Activated CD8-positive, alpha-beta memory T cell treated with anti-CD3 and anti-CD28 coated beads for 4 hours (primary cell): ENCODE measurements at places on chromosomes 7 and 10.

DNA sequence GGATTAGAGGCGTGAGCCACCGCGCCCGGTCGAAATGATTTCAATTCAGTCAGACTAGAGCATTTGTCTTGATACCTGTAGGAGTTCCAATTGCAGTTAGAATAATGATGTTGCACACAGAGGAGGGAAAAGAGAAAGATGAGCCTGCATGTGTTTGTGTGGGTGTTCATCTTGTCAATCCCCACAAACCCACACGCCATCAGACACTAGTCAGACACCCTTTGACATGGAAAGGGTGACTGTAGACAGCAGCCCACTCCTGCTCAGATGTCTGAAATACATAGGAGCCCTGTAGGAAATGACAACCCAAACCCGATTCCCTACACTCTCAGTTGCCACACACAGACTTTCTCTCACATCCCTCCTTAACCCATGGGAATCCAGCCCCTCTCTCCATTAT is 92.0 kb downstream of the ABLIM1 start:
- no peak for DNase-seq

DNA sequence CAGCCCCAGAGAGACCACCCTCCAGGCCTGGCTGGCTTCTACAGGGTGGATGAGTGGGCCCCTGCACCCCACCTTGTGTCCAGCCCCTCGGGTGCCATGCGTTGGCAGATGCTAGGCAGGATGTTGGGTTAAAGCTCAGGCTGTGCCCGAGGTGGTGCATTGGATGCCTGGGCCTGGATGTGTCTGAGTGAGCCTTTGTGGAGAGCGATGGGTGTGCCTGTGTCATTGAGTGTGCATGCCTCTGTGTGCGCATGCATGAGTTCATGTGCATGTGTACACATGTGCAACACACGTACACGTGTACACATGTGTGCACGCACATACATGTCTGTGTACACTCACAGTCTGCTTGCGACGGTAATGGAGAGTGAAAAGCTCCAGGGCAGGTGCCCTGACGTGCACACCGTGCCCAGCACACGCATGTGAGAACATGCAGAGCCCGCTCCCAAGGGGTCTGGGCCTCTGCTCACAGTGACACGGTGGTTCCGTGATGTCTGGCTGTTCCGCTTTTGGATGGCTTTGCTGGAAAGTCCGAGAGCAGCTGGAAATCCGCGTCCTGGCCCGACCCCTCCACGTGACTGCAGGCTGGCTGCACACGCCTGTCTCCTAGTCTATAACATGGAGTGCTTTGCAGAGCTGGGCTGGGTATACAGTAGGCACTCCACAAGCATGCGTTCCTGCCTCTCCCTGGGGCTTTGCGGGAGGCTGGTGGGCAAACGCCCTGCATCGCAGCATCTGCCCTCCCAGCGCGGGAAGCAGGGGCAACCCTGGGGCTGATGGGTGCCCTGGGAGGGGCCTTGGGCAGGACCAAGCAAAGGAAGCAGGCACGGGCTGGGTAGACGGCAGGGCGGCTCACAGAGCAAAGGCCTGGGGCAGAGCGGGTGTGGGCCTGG is 36.9 kb downstream of the ELFN1 start:
- DNase-seq: no peak

DNA sequence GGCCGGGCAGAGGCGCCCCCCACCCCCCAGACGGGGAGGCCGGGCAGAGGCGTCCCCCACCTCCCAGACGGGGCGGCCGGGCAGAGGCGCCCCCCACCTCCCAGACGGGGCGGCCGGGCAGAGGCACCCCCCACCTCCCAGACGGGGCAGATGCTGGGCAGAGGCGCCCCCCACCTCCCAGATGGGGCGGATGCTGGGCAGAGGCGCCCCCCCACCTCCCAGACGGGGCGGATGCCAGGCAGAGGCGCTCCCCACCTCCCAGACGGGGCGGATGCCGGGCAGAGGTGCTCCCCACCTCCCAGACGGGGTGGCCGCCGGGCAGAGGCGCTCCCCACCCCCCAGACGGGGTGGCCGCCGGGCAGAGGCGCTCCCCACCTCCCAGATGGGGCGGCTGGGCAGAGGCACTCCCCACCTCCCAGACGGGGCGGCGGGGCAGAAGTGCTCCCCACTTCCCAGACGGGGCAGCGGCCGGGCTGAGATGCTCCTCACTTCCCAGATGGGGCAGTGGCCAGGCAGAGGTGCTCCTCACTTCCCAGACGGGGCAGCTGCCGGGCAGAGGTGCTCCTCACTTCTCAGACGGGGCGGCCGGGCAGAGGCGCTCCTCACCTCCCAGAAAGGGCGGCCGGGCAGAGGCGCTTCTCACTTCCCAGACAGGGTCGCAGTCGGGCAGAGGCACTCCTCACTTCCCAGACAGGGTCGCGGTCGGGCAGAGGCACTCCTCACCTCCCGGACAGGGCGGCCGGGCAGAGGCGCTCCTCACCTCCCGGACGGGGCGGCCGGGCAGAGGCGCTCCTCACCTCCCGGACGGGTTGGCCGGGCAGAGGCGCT is 53.6 kb downstream of the ENTPD1 start:
- DNase-seq: no peak

DNA sequence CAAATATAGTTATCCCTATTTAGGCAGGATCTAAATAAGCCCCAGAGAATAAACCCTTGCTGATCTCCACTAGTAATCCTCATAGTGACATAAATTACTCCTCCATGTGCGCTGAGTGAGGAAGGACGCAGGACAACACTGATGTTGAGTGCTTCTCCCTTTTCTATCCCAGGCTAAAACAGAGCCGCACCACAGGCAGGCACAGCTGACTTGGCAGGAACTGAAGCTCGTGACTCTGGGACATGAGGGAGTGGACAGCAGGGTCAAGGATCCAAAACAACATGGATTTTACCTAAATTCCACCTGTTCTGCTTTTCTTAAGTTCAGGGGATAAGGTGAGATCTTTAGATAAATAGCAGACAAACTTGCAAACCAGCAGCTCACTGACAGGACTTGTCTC is 46.0 kb downstream of the VOPP1 start:
- no peak for DNase-seq

DNA sequence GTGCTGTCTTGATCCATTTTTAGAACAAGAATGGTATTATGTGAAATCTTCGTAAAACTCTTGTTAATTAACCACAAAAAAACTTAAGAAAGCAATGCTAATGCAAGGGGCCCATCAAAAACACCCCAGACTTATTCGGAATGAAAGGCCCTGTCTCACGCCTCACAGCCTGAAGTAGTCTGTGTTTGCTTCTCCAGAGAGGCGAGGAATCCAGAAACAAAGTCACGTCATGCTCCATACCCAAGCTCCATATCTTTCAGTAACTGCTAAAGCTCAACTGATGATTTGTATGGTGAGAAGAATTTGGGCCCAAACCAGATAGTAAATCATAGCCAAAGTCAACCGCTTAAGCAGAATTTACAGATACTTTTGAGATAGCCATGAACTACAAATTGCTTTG is 155.4 kb downstream of the ATE1 start:
- no peak for DNase-seq

GRCh38 chr7:25851332-25852210 is 300.4 kb upstream of the NFE2L3 start:
- DNase-seq: no peak

GRCh38 chr7:5197811-5198210 is 7.8 kb downstream of the WIPI2 start:
- DNase-seq: no peak

GRCh38 chr7:138881579-138882188 is 83.7 kb upstream of the ATP6V0A4 start:
- DNase-seq: no peak

GRCh38 chr7:40580776-40581175 is 446.0 kb downstream of the SUGCT start:
- DNase-seq: no peak

DNA sequence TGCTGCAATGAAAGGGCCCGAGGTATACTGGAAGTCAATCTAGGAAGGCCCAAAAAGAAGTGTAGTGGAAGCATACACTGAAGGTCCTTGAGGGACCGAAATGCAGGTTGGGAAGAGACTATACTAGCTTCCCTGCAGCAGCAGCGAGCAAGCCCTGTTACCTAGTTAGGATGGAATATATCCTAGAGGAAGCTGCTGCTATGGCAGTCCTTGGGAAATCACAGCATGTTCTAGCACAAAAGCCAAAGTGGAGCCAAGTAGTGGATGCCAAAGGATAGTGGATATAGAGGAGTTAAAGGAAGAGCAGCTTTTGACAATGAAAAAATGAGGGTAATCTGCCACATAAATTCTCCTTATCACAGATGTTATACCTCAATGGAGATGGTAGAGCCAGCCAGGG is 123.8 kb upstream of the STARD3NL start:
- DNase-seq: no peak

DNA sequence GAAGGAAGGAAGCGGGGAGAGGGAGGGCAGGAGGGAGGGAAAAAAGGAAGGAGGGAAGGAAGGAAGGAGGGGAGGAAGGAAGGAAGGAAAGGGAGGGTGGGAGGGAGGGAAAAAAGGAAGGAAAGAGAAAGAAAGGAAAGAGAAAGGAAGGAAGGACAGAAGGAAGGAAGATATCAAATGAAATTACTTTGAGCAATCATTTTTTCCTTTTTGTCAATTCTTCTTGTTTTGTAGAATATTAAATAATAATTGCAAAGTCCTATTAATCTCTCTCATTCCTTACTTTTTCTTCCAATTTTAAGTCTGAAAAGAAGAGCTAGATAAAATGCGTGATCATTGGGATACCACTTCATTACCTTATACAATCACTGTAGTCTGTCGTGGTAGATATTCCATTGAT is 117.5 kb downstream of the PLXDC2 start:
- DNase-seq: no peak

DNA sequence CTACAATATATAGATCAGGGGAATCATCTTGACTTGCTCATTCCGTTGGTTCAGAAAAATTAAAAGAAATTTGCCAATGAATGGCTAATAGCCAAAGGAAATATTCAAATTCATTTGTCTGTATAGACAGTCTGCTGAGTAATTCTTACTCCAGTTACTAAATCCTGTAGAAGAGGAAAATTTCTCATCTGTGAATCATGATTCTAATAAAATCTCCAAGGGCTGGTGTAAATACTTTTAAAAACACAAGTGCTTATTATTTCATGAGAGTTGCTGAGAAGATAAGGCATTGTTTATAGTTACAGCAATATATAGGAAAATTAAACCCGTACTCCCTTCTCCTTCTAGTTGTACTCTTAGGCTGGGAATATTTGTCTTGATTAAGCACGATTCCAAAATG is 53.0 kb downstream of the WNT2 start:
- no peak for DNase-seq

DNA sequence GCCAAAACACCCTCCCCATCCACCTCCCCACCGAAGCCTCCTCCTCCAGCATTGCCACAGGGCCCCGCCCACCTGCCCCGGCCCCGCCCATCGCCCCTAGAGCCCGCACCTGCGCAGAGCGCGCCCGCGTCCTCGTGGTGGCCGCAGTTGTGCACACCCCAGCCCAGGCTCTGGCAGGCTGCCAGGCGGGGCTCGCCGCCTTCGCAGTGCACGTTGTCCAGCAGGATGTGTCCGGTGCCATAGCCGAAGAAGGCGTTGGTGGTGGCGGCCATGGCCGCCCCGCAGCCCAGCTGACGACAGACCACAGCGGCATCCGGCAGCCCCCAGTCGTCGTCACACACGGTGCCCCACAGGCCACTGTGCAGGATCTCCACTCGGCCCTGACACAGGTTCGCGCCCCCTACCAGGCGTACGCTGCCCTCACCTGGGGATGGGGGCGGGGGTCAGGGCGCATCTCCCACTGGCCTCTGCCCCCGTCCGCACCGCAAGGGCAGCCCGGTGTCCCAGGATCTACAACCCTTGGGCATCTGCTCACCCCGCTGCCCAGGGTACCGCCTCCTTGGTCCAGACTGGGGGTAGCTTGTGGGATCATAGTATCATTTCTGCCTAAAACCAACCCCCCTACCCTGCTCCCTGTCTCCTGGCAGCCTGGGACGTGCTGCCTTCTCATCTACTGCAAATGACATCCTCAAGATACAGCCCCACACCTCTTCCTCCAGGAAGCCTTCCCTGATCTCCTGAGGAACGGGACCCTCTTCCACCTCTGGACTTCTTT is 11.9 kb downstream of the SSC4D start:
- DNase-seq: peak; percentile 71

DNA sequence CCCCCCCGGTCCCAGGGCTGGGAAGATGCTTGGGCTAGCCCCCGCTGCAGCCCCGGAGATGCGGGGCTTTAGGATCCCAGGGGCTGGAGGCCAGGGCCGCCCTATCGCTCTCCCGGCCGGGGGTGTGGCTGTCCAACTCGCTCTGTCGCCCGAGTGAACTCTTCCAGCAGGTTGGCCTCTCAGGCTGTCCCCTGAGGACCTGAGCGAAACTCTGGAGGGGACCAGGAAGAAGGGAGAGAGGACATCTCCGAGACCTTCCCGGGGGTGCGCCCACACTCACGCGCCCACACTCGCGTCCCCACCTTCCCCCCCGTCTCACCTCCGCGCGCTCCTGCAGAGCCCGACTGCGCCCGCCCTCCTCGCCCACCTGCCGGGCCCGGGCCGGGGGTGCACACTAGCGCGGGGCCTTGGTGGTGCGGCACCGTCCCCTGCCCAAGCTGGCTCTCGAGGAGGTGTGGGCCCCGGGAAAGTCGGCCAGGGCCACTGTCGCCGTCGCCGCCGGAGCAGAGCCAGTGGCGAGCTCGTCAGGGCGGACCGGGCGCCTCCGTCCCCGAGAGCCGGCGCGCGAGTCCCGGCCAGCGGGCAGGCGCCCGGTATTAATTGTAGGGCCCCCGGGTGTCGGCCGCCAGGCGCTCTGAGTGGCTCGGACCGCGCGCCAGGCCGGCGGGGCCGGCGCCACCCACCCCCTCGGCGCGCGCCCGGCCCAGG is 101.7 kb upstream of the SVIL start:
- DNase-seq: no peak

DNA sequence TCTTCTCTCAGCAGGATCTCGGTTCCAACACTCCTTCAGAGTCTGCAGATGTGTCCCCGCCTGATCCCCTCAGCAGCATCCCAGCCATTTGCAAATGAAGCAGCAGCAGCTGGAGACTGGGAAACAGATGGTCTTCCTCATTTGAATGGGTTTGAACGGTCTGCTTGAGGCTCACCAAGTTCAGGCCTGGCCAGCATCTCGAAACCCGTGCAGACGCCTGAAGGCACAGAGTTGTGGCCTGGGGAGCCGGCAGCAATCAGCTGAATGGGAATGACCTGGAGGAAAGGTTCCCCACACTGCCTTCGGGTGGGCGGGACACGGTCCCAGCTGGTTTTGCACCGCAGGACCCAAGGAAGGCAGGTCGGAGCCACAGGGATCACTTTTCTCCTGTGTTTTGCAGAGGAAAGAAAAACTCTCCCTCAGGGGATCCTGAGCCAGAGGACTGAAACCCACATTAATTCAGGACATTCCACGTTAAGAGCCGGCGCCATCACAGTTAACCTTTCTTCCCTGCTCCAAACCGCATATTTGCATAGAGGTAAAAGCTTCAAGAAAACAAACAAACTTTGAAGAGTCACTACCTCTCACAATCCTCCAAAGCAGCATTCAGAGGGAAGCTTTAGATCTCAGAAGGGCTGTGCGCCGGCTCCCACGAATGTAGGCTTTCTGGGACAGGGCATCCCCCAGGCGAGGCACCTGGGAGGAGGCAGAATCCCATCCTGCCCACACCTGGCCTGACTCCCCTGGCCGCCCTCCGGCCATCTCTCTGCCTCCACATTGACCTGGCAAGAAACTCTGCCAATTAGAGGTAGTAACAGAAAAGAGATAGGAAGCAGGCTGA is 17.7 kb downstream of the FGFR2 start:
- DNase-seq: no peak

GRCh38 chr7:68245688-68246087 is 1249.1 kb downstream of the TYW1 start:
- no peak for DNase-seq
